ENCODE measurements at places on chromosomes 7 and 10.

DNA sequence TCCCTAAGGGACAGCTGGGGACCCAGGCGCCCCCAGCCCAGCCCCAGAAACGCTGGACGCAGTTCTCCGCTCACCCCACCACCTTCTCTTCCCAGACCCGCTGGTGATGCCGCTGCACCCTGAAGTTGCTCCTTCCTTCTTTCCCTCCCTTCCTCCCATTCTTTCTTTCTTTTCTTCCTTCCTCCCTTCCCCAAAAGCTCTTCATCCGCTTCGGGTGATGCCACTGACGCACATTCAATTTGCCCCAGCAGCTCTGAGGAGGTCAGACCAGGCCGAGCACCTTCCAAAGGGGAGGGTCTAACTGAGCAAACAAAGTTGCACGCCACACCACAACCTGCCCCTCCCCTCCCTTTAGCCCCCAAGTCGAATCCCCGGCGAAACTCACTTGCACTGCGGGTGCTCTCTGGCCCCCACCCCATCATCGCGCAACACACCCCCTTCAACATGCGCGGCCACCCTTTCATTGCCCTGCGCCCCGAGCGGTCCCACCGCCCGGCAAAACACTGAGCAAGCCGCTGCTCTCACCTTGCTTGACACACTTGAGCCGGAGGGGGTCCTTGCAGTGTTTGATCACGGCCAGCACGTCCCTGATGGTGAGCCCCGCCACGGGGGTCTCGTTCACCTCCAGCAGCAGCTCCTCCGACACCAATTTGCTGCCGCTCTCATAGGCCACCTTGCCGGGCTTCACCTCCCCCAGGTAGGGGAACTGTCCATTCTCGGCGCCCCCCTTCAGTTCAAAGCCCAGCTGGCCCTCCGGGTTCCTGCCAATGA, 787 bp downstream of the MAGI2 start:
- no peak for DNase-seq

DNA sequence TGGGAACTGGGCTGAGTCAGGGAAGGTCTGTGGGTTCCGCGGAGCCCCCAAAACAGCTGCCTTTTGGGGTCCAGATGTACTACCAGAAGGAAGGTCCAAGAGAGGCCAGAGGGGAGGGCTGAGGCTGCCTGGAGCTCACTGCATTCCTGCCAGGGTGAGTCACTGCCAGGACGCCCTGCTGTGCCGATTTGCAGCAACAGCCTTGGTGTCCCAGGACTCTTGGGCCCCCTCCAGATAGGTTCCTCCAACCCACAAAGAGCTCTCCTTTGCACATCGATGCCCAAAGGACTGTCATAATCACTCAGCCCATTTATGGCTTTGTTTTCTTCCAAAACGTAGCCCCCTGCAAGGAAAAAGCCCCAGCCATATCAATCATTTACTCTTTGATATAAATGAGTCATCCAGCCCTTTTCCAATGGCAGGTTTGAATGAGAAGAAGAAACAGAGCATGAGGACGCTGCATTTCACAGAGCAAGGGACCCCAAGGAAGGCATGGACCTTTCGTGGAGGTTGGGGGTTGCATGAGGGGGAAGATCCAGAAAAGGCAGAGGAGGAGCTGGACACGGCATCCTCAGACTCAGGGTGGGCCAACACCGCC, 32.2 kb upstream of the COL13A1 start:
- peak; percentile 73 for DNase-seq

- peak; percentile 73 for DNase-seq
Observed at GRCh38 chr10:119543814-119544642, 1.5 kb upstream of the RGS10 start.

GRCh38 chr7:38335492-38336147, 62.2 kb upstream of the TARP start:
- DNase-seq, result peak; percentile 43

DNA sequence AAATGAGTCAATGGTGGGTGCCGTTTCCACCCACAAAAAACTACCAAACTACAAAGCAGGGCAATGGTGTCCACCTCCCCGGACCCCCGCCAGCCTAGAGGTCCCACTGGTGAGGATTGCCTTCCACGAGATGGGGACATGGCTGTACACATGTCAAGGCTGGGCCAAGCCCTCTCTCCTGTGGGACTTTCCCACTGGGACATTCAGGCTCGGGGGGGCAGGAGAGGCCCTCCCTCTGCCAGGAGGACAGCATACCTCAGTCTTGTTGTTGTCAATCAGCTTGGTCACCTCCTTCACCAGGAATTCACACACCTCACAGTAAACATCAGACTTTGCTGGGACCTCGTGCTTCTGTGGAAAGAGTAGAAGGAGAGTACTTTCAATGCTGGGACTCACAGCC, 31.1 kb downstream of the PSAP start:
- DNase-seq, result no peak

DNA sequence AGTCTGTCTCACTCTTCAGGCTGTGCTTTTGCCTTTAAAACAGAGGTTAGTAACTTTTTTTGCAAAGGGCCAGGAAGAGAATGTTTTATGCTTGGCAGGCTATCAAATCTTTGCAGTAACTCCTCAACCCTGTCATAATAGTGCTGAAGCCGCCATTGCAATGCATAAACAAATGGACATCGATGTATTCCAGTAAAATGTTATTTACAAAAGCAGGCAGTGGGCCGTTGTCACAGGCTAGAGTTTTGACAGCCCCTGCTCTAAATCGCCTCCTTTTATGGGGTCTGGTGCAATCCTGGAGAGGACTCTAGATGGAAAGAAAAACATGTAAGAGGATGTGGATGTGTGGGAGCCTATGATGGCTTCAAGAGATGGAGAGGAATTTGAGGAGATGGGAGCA, 568.3 kb downstream of the TYW1 start:
- no peak for DNase-seq

DNA sequence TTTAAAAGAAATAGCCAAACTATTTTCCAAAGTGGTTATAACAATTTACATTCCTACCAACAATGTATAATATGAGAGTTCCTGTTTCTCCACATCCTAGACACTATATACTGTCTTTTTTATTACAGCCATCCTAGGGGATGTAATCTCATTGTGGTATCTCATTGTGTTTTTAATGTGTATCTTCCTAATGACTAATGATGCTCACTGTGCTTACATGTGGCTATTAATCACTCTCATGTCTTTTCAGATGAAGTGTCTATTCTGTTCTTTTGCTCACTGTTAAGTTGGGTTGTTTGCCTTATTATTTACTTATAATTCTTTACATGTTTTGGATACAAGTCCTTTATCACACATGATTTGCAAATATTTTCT, 71.8 kb downstream of the ZNF438 start:
- no peak for DNase-seq

- DNase-seq, result peak; percentile 95
Observed at GRCh38 chr10:73601486-73601921, 10.4 kb upstream of the USP54 start.

DNA sequence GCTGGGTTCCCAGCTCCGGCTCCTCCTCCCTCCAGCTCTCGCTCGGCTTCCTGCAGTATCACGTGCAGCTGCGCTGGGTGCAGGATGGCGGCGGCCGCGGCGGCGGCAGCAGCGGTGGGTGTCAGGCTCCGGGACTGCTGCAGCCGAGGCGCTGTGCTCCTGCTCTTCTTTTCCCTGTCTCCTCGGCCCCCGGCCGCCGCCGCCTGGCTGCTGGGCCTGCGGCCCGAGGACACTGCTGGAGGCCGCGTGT, at the start of gene CNNM1:
CNNM1 (plus strand) TSS at position 53 of the 250 bp plus-strand sequence; CDS start at position 85, 32 bp downstream.
- DNase-seq, result no peak

DNA sequence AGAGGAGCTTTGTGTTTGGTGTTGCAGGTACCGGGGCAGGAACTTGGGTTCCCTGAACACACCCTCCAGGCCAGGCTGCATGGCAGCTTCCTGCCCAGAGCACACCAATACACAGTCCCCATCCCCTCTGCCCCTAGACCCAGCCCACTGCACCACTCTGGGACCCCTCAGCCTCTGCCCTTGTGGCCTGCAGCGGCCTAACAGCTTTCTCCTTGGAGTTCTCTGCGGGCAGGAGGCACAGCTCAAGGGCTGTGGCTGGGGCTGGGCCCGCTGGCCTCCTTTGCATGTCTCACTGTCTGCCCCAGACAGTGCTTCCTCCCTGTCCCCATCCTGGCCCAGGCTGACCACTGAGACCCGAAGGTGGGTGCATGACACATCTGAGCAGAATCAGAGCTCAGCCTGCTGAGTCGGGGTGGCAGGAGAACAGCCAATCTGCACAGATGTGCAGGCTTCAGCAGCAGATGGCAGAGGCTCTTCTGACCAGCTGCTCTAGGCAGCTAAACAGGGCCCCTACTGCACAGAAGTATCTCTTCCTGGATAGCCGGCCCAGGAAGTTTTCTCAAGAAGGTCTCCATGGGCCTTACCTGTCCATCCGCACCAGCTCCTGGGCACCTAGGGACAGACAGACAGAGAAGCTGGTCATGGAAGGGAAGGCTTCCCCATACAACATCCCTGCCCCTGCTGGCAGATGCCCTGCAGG, 20.8 kb downstream of the VSIR start:
- no peak for DNase-seq

DNA sequence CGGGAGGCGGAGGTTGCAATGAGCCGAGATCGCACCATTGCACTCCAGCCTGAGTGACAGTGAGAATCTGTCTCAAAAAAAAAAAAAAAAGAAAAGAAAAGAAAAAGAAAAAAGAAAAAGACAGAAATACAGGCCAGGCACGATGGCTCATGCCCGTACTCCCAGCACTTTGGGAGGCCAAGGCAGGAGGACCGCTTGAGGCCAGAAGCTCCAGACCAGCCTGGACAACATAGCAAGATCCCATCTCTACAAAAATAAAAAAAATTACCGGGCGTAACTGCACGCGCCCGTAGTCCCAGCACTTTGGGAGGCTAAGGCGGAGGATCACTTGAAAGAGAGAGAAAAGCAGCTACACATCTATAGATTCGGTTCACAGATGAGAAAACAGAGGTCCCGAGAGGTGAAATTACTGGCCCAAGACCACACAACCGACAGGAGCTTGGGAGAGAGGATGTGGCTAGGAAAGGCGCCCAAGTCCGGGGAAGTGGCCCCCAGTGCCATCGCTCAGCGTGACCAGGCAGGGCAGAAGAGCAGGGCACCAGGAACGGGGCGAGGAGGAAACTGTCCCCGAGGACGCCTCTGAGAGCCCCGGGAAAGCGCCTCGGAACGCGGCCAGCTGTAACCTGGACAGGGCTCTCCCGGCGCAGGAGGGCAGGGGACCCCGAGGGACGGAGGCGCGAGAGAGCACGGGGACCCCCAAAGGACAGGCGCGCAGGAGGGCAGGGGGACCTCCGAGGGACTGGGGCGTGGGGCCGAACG, 612 bp downstream of the SNX8 start:
- no peak for DNase-seq

DNA sequence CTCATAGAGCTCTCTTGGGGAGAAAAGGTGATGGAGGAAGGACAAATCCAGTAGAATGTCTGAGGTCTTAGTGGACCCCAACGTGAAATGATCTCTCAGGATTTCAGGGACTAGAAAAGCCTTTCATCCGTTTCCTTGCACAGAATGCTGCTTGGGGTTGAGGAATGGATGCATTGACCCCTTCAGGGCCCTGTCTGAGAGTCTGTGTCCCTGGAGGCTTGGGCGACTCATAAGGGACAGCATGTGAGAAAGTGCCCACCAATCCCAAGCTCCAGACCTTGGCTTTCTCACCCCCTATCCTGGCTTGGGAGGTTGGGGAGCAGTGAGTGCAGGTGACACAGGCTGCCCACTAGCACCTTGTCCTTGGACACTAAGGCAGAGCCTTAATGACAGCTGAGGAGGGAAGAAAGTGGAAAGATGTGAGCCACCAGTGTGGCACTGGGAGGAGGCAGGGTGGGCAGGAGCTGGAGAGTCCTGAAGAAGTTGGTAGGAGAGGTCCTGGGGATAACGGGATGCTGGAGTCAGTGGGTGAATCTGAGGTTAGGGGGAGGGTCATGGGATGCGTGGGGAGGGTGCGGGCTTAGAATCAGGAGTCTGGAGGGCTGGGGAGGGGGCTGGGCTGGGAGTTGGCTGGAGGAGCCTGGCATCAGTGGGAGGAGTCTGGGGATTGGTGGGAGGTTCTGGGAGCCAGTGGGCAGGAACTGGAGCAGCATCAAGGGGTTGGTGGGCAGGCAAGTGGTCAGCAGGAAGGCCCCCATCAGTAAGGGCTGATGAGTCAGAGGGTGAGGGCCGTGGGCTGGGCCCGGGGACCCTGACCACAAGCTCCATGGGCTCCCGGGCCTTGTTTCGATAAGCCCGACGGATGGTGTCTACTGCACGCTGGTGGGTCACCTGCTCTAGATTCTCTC, 8.6 kb downstream of the LZTS2 start:
- no peak for DNase-seq

- no peak for DNase-seq
Observed at GRCh38 chr7:144452064-144452463, 48.6 kb upstream of the NOBOX start.

GRCh38 chr7:150415161-150416153, 35.0 kb upstream of the GIMAP8 start:
- DNase-seq, result no peak
